SK-N-SH (cell line): ENCODE measurements at places on chromosomes 4 and X.

- no peak overlapping the region for H3K4me3 ChIP-seq
- H3K36me3 ChIP-seq: no peaks in the 10 kb centered on the region
- no peak overlapping the region for H3K27ac ChIP-seq
- DNase-seq: no peak
- no peaks in the 10 kb centered on the region for H3K27me3 ChIP-seq
Observed at GRCh38 chrX:3518870-3519269, 172.4 kb upstream of the MXRA5 start.

DNA sequence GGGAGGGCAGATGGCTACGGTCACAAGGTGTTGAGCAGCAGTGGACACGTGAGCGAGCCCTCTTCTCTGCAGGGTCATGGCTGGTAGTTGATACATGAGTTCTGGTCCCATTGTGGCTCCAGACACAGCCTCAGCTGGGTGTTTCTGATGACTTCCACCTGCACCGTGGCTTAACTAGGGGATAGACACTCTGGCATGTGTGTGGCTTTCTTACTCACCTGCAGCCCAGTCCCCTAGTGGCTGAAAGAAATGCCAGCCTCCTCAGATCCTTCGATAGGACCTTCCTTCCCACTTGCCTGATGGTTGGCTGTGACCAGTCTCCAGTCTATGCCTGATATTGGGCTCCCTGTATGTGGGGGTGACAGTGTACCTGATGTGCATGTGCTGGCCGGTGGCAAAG is 5.0 kb downstream of the GPR78 start:
- H3K27me3 ChIP-seq: no peaks in the 10 kb centered on the region; the same call in 1 of the 2 replicates
- no peaks in the 10 kb centered on the region for H3K36me3 ChIP-seq
- H3K27ac ChIP-seq: no peak overlapping the region
- H3K4me1 ChIP-seq: no peaks in the 10 kb centered on the region
- no peak overlapping the region for H3K4me3 ChIP-seq
- DNase-seq: no peak

DNA sequence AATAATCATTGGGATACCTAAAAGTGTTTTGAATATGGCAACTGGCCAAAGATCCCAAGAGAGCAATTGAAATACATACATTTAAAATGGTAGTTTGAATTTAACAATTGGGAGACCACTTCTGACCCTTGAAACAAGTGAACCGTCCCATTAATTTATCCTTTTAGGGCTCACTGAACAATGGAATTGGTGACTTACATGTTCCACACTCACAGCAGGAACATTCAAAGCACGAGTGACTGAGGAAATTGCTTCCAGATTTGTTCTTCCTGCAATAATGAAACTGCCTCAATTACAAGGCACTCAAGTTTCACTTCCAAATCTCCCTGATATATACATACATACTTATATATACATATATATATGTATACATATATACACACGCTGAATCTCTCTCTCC is 20.6 kb downstream of the SLC39A8 start:
- DNase-seq: no peak
- no peak overlapping the region for H3K4me3 ChIP-seq
- H3K36me3 ChIP-seq: no peaks in the 10 kb centered on the region
- H3K4me1 ChIP-seq: peaks cover 5% of the 10 kb centered on the region; the same call in 1 of the 2 replicates

- peaks cover 9% of the 10 kb centered on the region for H3K4me1 ChIP-seq
- DNase-seq: no peak
- no peak overlapping the region for H3K4me3 ChIP-seq
- H3K36me3 ChIP-seq: no peaks in the 10 kb centered on the region
Observed at GRCh38 chr4:16524406-16524805, 298.1 kb upstream of the TAPT1 start.

DNA sequence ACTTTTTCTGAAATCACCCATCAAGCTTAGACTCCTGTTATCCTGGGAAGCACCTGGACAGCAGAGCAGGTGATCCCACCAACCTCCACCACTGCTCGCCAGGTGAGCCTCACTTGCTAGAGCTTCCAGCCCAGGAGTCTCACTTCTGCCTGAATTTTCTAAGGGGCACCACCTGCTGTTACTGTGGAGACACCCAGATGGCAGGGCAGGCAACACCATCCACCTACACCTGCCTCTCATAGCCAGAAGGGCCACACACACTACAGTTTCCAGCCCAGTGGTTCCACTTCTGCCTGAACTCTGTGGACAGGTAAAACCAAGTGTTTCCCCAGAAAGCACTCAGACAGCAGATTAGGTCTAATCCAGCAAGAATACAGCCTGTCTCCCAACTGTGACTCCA is 262.0 kb downstream of the ARAP2 start:
- H3K4me1 ChIP-seq: no peaks in the 10 kb centered on the region
- no peak for DNase-seq
- H3K27me3 ChIP-seq: no peaks in the 10 kb centered on the region
- no peak overlapping the region for H3K27ac ChIP-seq
- no peaks in the 10 kb centered on the region for H3K36me3 ChIP-seq
- H3K4me3 ChIP-seq: no peak overlapping the region

GRCh38 chr4:76821641-76822040 is 76.3 kb downstream of the SOWAHB start:
- no peaks in the 10 kb centered on the region for H3K27me3 ChIP-seq
- DNase-seq: no peak
- no peak overlapping the region for H3K27ac ChIP-seq
- H3K36me3 ChIP-seq: no peaks in the 10 kb centered on the region

DNA sequence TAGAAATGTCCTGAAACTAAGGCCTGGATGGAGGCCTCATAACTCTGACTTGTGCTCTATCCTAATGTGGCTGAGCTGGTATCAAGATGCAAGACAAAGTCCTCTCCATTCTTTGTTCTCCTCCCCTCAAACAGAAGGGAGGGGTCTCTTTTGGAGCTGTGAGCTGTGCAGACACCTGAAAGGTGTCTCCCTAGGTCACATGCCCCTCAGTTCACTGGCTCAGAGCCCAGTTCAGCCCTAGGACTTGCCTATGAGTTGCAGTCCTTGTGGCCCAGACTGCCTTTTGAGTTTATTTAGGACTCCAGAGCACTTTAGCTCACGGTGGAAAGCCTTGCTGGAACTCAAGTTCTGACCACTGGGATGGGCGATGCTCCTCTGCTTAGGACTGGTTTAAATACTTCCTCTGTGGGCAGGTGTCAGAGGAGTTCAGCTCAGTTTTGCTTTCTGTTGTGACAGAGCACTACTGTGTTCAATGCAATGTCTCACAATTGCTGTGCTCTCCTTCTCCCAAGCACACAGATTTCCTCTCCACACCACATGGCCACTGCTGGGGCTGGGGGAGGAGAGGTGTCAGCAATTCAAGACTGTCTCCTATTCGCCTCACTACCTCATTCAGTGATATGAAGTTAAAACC is 84.8 kb upstream of the ZNF827 start:
- H3K27ac ChIP-seq: no peak overlapping the region
- no peak overlapping the region for H3K4me3 ChIP-seq
- no peak for DNase-seq
- H3K27me3 ChIP-seq: no peaks in the 10 kb centered on the region
- H3K36me3 ChIP-seq: no peaks in the 10 kb centered on the region

DNA sequence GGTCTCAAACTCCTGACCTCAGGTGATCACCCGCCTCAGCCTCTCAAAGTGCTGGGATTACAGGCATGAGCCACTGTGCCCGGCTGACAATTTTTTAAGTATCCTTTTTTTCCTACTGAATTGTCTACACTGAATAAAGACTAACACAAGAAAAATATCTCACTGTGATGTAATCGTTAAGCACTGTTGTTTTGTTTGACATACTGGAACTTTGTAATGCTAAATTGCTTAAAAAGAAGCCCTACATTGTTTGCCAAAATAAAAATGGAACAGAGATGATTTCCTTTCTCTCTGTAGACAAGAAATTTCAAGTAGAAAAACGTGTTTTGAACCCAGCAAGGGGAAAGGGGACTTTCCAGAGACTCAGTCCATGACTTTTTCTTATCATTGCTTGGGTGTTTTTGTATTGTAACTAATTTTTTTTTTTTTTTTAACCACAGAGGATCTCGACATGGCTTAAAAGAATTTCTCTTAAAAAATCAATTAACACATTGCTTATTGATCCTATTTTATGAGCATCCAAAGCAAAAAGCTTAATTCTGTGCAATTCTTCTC is 74.9 kb downstream of the TMEM156 start:
- no peak overlapping the region for H3K4me3 ChIP-seq
- no peaks in the 10 kb centered on the region for H3K4me1 ChIP-seq
- no peak for DNase-seq
- H3K27me3 ChIP-seq: no peaks in the 10 kb centered on the region
- no peaks in the 10 kb centered on the region for H3K36me3 ChIP-seq
- no peak overlapping the region for H3K27ac ChIP-seq

DNA sequence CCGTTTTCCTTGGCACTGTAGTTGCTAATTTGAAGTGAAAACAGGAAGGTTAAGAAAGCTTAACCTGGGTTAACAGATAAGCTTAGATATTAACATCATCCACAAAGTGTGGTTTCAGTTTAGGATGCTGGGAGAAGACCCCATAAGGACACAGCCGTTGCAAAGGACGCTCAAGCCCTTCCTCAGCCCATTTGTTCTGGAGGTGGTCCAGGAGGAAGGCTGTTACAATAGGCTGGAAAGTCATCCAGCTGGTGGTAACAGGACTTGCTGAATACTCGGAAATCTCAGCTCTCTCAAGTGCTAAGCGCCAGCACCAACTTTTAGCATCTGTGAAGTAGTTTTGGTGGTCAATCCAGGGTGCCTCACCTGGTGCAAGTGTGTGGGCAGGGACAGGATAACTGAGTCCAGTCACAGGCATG is 14.2 kb downstream of the CHST7 start:
- no peak for DNase-seq
- H3K36me3 ChIP-seq: no peaks in the 10 kb centered on the region
- H3K27ac ChIP-seq: peak overlapping the region; percentile 78
- no peaks in the 10 kb centered on the region; the same call in 1 of the 2 replicates for H3K4me1 ChIP-seq

DNA sequence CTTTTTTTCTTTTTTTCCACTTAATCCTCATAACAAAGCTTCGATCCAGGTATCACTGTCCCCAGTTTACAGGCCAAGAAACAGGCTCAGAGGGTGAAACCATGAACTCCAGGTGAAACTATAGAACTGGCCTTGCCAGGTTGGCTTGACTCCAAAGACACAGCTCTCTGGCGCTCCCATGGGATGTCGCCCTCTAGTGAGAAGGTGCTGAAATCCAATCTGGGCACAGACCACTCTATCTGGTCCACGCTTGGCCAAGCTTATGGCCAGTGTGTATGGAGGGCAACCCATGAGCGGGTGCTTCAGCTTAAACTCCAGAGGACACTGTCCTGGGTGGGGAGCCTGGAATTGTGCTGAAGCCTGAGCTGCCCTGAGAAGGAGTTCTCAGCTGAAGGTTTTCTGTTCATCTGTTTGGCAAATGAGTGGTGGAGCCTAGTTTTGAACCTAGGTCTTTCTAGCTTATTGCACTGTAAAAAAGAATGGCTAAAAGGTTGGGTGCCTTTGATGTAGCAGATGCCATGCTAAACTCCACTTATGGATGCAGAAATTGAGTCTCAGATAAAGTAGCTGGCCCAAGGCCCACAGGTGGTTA is 70.5 kb downstream of the SEL1L3 start:
- no peaks in the 10 kb centered on the region for H3K27me3 ChIP-seq
- peak; percentile 50 for DNase-seq
- peaks cover 16% of the 10 kb centered on the region for H3K4me1 ChIP-seq

GRCh38 chr4:45131020-45131419 is 404.7 kb upstream of the GNPDA2 start:
- H3K4me1 ChIP-seq: no peaks in the 10 kb centered on the region
- H3K36me3 ChIP-seq: no peaks in the 10 kb centered on the region
- DNase-seq: no peak

DNA sequence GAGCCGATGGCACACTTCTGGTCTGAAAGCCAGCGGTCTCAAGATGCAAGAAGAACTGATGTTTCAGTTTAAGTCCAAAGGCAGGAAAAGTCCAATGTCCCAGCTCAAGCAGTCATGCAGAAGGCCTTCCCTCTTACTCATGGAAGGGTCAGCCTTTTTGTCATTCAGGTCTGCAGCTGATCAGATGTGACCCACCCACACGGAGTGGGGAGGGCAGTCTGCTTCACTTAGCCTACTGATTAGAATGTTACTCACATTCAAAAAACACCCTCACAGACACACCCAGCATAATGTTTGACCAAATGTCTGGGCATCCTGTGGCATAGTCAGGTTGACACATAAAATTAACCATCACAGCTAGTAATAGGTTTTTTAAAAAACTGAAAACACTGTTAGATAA is 6.6 kb downstream of the HCCS start:
- H3K27ac ChIP-seq: no peak overlapping the region
- no peak for DNase-seq

GRCh38 chrX:154308108-154308946 is 12.7 kb downstream of the TKTL1 start:
- DNase-seq: peak; percentile 61
- H3K27me3 ChIP-seq: peaks cover 55% of the 10 kb centered on the region
- H3K4me3 ChIP-seq: no peak overlapping the region; the same call in 1 of the 2 replicates
- H3K4me1 ChIP-seq: peaks cover 5% of the 10 kb centered on the region; the same call in 1 of the 2 replicates
- no peak overlapping the region for H3K27ac ChIP-seq

- H3K36me3 ChIP-seq: peaks cover 3% of the 10 kb centered on the region
- no peak for DNase-seq
- no peak overlapping the region for H3K4me3 ChIP-seq
- H3K4me1 ChIP-seq: peaks cover 11% of the 10 kb centered on the region
Observed at GRCh38 chr4:88613417-88613875, 21.2 kb downstream of the HERC3 start.

DNA sequence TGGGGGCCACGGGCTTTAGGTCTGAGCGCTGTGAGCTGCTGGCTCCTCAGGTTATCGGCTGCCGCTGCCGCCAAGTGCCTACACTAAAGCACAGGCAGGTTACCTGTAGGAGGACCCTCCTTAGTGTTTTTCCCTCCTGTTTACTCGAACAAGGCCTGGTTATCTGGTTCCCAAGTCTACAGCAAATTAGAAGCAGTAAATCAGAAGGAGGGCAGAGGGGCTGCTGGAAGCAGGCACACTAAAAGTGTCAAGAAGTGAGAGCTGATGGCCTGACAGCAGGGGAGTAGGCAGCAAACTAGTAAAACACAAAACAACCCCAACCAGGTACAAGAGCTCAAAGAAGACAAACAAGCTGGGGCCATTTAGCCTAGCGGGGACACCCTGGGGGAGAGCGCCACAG is 125.0 kb upstream of the PJA1 start:
- no peak overlapping the region for H3K4me3 ChIP-seq
- H3K27ac ChIP-seq: no peak overlapping the region
- no peak for DNase-seq
- peaks cover 7% of the 10 kb centered on the region; the same call in 1 of the 2 replicates for H3K27me3 ChIP-seq
